Iris pigment epithelial cell (primary cell): ENCODE measurements at places on chromosomes 5 and 9.

- no peak for DNase-seq
Measured at GRCh38 chr5:34439601-34440000, 216.5 kb upstream of the RAI14 start.

GRCh38 chr9:106077731-106078130 is 383.4 kb downstream of the TMEM38B start:
- no peak for DNase-seq

GRCh38 chr9:89174291-89174690 is 4.3 kb downstream of the SHC3 start:
- no peak for DNase-seq

DNA sequence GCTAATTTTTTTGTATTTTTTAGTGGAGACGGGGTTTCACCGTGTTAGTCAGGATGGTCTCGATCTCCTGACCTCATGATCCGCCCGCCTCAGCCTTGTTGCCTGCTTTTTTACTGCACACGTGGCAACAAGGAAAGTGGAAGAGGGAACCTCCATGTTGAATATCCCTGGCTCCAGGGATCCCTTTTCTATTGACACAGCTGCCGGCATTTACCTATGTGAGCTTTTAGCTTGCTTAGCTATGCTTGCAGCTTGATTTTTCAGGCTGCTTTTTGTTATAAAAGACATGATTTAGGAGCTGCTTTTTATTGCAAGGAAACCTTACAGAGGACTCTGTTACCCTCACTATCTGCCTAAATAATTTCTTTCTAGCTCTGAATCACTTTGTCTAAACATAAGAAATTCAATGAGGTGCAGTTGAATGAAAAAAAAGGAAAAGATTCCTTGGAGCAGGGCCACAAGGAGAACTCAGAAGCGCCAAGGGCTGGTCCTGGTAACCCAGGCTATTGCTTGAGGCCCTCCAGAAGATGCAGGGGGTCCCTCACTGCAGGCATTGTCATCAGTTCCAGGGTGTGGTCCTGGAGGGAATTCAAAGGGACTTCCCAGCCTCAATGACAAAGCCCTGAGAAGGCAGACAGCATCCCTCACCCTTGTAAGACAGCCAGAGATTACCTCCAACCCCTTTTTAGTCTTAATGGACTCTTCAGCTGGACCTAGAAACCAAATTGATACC is 89.9 kb downstream of the SYK start:
- DNase-seq = no peak

- DNase-seq = no peak
Measured at GRCh38 chr5:78821536-78822021, 163.5 kb downstream of the ARSB start.

DNA sequence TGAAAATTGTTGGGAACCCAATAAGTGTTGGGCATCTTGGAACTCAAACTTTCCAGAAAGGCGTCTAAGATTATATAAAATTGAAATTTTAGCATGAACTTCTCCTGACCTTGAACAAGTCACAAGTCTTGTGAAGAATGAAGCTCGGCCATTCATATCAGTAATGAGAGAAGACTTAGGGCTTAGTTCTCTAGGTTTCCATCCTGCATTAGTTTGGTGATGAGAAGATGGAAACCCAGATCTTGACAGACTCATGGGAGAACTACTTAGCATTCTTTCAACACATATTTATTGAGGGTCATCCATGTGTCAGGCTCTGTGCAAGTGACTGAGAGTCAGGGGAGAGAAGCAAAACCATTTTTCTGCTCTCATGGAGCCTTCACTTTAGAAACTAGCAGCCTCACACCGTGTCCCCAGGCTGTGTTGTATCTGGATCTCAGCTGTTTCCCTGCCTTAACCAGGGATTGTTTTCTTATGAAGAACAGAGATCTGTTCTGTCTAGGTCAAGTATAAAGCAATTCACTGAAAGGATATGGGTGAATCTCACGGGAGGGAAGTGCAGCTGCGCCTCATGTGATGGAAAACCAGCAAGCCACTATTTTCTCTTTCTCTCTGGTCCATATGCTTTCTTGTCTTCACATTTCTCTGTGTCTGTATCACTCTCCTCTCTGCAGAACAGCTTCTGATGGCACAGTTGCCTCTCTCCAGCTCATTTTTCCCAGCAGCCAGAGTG is 3.4 kb downstream of the GARNL3 start:
- DNase-seq = no peak
